Hepatocyte (in vitro differentiated cells): ENCODE measurements at places on chromosomes 11 and 22. TPM values are rescaled to one million over a fixed set of nuclear protein-coding genes. Genes with fewer than 3 reads are reported as not detected.
A peak's percentile ranks its signal among the peaks of the same experiment; 100 is the strongest.

DNA sequence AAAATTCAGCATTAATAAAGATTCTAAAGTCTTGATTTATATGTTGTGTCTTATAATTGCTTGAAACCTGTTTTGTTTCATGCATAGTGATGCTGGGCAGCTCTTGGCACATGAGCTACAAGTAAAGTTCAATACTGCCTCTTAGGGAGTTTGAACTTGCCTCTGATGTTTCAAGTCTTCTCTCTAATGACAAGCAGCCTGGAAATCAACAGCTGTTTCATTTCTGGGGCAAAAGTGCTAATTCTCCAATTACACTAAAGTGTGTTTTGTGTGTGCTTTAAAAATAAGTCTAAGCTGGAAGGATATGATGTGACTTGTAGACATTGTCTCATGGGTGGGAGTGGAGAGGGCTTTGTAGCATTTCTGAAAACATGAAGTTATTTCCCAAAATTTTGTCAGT is 23.7 kb upstream of the SESN3 start:
- no peak for DNase-seq

- DNase-seq: peak; percentile 43
Measured at GRCh38 chr11:3723014-3723708, 52.0 kb upstream of the CHRNA10 start.

Gene PLEKHB1
- total RNA-seq: 8.9 and 12.2 TPM in 2 replicates

DNA sequence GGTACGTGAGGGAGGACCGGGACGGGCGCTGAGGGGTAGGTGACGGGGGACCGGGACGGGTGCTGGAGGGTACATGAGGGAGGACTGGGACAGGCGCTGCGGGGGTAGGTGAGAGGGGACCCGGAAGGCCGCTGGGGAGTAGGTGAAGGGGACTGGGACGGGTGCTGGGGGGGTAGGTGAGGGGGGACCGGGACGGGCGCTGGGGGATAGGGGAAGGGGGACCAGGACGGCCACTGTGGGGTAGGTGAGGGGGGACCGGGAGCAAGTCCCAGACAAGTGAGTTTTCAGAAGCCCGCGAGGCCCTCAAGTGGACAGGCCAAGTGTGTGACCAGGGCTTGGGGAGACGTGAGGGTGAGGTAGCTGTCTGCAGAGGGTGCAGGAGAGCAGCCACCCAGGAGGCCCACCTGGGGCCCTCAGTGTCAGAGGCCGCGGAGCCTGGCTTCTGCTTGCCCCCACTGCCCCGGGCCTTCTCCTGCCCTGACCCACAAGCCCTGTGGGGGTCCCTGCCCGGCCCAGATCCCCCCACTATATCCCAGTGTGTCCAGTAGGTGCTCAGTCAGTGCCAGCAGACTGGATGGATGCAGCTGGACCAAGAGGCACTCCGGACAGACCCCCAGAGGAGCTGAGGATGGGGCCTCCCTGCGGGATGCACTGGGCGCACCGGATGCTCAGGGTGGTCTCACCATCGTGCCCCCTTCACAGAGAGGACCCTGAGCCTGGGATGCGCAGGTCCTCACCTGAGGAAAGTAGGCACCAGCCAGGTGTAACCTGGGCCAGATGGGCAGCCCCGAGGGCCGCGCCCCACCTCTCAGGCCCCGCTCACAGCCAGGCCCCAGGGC is 44.2 kb upstream of the TH start:
- no peak for DNase-seq

GRCh38 chr22:41092847-41093411 is 537 bp downstream of the EP300 start:
- DNase-seq: peak; percentile 40

DNA sequence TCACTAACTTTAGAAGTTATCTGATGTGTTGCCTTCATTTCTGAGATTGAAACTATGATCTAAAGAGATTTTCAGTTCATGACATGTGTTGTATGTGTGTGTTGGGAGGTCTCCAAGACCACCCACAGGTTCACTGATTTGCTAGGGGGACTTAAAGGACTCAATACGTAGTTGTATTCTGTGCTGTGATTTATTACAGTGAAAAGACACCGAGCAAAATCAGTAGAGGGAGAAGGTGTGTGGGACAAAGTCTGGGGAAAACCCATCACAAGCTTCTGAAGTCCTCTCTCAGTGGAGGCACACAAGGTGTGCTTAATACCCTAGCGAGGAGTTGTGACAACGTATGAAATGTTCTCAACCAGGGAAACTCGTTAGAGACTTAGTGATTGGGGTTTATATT is 35.6 kb downstream of the RNF169 start:
- DNase-seq: no peak

GRCh38 chr11:67410984-67411784 is 4.3 kb upstream of the CARNS1 start:
- no peak for DNase-seq

- peak; percentile 92 for DNase-seq
Measured at GRCh38 chr11:4626207-4627099, 10.8 kb upstream of the OR51D1 start.

Gene NELL1
- 17.7 and 20.1 TPM in 2 replicates for total RNA-seq

DNA sequence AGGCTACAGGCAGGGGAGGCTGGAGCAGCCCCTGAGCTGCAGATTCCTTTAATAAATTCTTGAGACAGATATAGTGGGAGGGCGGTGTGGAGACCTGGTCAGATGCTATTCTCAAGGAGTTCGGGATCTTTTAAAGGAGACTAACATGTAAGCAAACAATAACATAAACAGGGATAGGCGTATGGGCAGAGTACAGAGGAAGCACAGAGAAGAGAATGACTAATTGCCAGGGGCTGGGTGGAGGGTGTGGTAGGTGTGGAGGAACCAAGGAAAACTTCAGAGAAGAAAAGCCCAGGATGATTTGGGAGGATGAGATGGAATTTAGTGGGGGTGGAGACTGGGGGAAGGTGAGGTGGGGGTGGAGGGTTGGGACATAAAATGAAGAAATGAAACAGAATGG is 9.7 kb upstream of the HEPHL1 start:
- DNase-seq: no peak

Gene GRM5
- 0.08 and 0.27 TPM in 2 replicates for total RNA-seq

GRCh38 chr11:108538022-108538424 is 39.8 kb upstream of the POGLUT3 start:
- no peak for DNase-seq

- DNase-seq: no peak
Measured at GRCh38 chr11:99676292-99676691, 655.5 kb downstream of the CNTN5 start.

Gene BLID
- total RNA-seq: 1.7 and 2.3 TPM in 2 replicates

DNA sequence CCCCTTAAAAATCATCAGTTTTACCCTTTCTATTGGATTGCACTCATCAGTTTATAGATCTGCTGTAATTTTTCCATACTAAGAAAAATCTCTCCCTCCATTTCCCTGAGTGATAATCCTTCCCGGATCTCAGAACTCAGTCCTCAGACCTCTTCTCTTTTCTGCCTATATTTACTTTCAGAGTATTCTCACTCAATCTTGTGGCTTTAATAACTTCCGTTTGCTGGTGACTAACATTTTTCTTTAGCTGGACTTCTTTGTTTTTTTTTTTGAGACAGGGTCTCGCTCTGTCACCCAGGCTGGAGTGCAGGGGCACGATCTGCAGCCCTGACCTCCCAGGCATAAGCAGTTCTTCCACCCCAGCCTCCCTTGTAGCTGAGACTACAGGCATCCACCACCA is 10.4 kb downstream of the ATXN10 start:
- no peak for DNase-seq

GRCh38 chr11:62560566-62561103 is 13.1 kb downstream of the EEF1G start:
- peak; percentile 96 for DNase-seq

Gene RNF121
- total RNA-seq: 26.4 and 26.5 TPM in 2 replicates

GRCh38 chr11:65899356-65900124 is 648 bp downstream of the FOSL1 start:
- peak; percentile 84 for DNase-seq

Gene FAM118A
- 65.7 and 94.2 TPM in 2 replicates for total RNA-seq

Gene TMEM86A
- 1.7 and 2.3 TPM in 2 replicates for total RNA-seq

Gene RTN4RL2
- total RNA-seq: 1.4 and 2.4 TPM in 2 replicates

DNA sequence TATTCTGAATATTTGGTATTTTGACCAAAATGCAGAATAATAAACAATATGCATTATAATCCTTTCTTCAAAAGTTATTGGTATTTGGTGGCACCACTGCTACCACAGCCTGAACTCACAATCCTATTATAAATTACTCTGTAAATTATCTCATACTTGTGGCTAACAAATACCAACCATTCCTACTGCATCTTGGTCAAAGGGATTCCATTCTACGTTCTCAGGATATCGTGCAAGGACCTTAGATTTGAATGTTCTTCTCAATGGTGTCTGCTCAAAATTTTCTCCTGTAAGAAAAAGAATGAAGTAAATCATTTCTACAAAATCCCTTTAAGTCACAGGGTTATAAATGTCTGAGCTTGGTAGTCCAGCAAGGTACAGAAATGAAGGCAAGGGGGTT is 58.7 kb downstream of the DENND5A start:
- DNase-seq: no peak

DNA sequence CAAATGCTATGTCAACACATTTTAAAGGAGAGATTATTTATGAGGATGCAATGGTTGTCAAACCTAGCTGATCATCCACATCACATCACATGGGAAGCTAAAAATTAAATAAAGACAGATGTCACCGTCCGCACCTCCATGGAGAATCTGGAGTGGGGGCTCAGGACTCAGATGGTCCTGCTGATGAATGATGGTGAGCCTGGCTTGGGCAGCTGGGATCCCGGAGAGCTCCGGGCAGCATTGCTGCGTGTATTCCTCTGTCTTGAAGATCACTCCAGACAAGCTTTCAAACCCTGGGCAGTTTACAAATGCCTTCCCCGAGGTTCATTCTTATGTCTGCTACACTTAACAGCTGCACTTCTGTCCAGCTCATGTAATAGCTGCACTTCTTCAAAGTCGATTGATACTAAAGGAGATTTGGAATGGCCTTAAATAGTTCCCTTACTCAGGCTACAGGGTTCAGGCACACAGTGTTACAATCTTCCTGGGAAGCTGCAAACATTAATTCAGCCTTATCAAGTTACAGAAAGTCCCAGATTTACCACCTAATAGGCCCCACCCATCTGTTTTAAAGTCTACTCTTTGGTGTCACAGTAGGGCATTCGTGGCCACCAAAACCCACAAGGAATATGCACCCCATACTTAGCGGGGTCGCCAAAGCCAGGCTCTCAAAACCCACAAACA is 34.7 kb upstream of the CSNK2A3 start:
- DNase-seq: no peak

Gene FDX1
- total RNA-seq: 41.6 and 45.4 TPM in 2 replicates

DNA sequence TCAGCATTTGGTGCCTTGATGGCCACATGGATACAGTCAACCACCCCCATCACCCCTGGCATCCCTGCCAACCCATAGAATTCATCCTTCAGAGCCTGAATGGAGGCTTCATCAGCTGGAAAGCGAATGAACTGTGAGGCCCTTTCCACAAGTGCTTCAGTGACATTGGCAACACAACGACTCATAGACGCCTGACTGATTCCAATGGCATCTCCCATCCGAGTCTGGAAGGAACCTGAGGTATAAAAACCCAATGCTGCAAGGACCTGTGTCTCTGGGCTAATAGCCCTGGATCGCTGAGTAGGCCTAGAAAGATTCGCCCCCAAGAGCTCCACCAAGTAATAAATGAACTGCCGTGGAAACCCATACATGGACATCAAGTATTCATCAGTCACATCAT is 1.3 kb downstream of the HARBI1 start:
- no peak for DNase-seq
